ENCODE measurements at places on chromosomes 4 and X.

DNA sequence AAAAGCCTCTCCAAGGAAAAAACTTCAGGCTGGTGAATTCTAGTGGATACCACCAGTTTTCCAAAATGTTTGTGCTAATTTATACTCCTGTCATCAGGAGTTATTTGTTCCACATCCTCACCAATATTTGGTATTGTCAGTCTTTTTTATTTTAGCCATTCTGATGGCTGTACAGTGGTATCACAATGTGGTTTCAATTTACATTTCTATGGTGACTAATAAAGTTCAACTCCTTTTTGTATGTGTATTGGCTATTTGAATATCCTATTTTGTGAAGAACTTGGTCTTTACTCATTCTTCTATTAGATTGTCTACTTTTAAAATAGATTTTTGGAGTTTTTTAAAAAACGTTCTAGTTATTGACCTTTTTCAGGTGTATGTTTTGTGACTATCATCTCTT lies 33.0 kb upstream of the FRAS1 start:
- DNase-seq = no peak

DNA sequence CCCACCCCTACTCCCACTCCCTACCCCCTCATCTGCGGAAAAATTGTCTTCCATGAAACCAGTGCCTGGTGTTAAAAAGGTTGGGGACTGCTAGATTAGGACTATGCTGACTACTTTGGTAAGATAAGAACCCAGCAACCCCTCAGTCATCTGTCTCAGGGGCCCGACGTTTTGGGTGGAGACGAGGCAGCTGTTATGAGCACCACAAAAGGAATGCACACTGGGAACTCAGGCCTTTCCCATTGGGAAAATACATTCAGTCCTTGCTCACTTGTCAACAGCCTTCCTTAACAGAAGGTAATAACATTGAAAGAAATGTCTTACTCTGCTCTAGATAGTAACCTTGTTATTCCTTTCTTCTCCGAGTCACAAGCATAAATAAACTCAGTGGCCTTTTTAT lies 310.8 kb downstream of the AFF2 start:
- no peak for DNase-seq

GRCh38 chr4:34464196-34464595 lies 1780.1 kb downstream of the ARAP2 start:
- DNase-seq = no peak

DNA sequence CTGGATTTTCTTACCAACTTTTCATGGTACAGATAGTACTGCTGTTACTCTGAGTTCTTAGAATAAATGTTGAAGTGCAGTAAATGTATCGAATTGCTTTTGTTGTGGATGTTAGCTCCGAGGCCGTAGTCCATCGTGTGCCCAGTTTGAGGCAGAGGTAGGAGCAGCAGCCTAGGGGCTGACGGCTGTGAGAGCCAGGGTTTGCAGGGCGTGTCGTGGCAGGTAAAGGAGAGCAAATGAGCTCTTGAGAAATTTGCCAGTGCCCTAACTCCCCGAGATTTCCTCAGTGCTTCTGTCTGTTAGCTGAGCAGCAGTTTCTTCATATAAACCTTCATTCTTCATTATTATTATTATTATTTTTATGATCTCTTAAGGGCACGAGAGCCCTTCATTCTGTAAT lies 21.6 kb downstream of the PRIMPOL start:
- no peak for DNase-seq

GRCh38 chrX:65997978-65998717 lies 41.7 kb downstream of the VSIG4 start:
- DNase-seq = no peak

- no peak for DNase-seq
Observed at GRCh38 chr4:163590103-163590502, 95.6 kb downstream of the TMA16 start.

- no peak for DNase-seq
Observed at GRCh38 chrX:118519411-118520215, 24.0 kb downstream of the DOCK11 start.

- DNase-seq = no peak
Observed at GRCh38 chrX:79259073-79259689, 108.0 kb downstream of the ITM2A start.

- no peak for DNase-seq
Observed at GRCh38 chr4:55907469-55907868, 41.3 kb upstream of the CEP135 start.

DNA sequence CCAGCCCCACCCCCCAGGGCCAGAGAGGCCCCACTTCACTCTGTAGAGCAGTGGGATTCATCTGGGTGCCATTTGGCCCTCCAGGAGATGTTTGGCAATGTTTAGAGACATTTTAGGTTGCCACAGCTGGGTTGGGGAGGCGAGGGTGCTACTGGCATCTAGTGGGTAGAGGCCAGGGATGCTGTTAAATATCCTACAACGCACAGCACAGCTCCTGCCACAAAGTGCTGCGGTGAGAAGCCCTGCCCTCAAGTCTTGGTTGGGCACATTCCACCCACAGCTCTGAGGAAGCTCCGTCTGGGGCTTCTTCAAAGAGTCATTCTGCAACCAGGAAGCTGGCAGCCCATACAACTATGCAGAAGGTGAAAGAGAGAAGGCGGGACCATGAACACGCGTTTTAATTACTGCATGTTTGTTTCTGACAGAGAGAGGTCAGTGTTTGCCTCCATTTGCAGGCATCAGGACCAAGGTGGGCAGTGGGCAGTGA lies 48.1 kb upstream of the FAM9C start:
- DNase-seq = no peak

DNA sequence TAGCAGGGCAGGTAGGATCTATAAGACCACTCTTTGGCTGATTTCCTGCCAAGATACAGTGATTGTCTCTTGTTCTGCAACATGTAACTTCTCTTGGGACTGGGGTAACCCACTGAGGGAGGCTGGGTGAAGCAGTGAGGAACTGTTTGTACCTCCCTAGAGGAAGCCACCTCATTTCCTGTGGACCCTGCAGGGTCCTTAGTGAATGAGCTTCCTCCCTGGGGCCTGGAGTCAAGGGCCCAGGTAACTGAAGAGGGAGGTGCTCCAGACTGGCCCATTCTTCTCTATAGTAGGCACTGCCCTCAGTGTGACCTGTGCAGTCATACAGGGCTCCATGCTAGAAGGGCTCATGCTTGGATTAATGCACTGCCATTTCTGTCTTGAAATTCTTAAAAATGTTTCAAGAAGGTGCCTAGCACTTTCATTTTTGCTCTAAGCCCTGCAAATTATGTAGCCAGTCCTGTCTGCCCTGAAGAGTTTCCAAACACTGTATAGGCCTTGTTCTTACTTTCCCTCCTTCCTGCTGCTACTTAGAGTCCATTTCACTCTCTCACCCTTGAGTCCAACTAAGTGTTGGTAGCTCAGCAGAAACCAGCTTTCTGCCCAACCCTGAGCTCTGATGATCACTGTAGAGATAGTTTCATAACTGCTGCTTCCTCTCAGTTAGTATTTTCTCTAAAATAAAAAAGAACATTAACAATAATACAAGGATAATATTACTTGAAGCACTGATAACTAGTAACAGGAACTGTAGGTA lies 8.5 kb upstream of the GRIA3 start:
- no peak for DNase-seq

DNA sequence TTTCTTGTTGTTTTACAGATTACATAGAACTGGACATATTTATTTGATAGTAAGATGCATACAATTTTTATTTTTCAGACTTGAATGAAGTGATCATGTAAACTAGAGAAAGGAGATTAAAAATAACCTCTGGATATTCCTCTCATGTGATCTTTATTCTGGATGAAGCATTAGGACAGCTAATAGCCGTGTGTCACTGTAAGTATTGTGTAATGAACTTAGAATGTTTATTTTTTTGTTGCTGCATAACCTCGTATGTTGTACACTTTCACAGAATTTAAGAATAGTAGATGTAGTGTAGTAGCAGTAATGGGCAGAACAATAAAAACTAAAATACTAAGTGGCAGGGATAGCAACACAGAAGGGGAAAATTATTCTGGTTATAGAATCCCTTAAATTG lies 2094.5 kb upstream of the TENM3 start:
- no peak for DNase-seq

DNA sequence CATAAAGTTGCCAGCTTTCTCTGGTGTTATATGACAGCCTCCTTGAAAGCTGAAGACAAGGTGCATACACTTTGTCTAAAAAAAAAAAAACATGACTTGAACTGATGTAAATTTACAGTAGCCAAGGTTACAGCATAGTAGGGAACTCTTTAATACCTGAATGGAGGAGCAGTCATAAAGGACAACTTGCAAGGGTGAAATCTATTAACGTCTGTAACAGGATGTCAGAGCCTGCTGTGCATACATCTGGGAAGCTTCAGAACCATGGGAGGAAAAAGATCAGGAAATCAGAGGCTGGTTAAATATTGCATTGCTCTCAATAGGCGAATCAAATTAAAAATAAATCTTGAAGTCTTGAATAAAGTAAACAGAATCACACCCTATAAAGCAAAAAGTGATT lies 484.0 kb upstream of the CTSO start:
- no peak for DNase-seq

- no peak for DNase-seq
Observed at GRCh38 chr4:37652747-37653527, 33.2 kb downstream of the RELL1 start.

DNA sequence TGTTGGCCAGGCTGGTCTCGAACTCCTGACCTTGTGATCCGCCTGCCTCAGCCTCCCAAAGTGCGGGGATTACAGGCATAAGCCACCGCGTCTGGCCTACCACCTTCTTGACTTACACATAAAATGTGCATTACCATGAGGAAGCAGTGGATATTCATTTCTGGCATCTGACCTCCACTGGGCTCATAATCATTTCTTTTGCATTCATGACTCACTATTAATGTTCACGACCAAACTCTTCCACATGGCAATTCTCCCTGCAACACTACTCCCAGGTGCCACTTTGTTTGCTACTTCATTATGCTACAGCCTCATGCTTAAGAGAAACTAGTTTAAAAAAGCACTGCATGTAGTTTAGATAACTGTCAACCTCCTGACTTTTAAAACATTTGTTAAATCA lies 22.7 kb downstream of the RASGEF1B start:
- DNase-seq = no peak

- no peak for DNase-seq
Observed at GRCh38 chr4:147940171-147940570, 208.3 kb downstream of the ARHGAP10 start.

Data from ecto neural progenitor cell (in vitro differentiated cells).